ENCODE measurements at places on chromosomes 4 and X. TPM values are rescaled to one million over a fixed set of nuclear protein-coding genes. Genes with fewer than 3 reads are reported as not detected.

DNA sequence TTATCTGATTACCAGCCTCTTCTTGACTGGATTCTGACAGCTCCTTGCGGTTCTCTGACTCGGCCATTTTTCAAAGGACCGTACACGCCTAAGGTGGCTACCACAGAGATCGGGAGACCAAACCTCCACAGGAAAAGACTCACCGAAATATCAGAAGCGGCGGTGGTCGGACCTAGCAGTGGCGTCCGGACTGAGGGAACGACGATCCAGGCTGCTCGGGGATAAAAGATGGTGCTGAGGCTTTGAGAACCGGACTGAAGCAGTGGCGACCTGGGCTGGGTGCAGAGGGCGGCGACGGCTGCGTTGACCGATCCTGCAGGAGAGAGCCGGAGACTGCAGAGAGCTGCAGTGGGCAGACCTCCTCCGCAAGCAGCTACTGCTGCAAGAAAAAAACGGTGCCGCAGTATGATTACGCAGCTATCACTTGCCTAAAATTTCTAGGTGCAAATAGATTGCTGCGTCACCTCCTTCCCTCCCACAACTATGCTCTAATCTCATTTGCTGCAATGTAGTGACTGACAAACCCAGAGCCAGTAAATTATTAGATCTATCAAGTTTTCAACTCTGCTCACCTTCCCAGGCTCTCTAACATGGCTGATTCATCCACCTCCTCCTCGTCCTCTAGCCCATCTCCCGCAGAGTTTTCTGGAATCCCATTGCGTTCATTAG lies at the start of gene NAP1L2:
NAP1L2 (minus strand) TSS at position 426 of the 669 bp plus-strand sequence; CDS start at position 67, 359 bp downstream.
- DNase-seq, result peak; percentile 63

GRCh38 chr4:188190461-188190860 lies 51.2 kb downstream of the TRIML1 start:
- DNase-seq, result no peak

DNA sequence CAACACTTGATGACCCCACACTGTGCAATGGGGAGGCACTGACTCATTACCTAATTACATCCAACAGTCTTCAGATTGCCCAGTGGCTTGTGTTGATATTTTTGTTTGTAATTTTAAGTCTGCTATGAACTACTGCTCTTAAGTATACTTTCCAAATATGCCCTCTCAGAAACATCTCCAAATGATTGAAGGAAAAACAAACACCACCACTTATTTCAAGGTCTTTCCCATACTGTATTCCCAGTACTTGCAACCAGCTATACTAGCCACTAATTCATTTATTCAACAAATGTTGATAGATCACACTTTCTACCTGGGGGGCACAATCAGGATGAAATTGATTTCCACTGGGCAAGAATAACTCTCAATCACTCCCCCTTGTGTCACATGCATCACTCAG lies 302.2 kb upstream of the CPEB2 start:
- no peak for DNase-seq

DNA sequence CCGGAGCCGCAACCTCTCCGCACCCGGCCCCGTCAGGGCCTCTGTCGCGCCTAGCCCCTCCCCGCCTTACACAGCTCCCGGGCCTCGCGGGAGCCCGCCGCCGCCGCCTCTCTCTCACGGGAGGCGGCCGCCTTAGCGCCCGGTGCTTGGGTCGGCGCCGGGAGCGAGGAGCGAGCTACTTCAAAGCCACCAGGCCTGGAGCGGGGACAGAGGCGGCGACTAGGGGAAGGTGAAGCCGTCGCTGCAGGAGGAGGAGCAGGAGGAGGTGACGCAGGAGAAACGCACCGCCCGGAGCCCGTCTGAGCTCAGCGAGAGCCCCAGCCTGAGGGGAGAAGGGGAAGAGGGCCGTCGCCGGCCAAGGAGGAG lies 250 bp downstream of the USP9X start:
- DNase-seq, result peak; percentile 85

FAM184B gene
- total RNA-seq, result not detected
